ENCODE measurements at places on chromosomes 4 and X.

DNA sequence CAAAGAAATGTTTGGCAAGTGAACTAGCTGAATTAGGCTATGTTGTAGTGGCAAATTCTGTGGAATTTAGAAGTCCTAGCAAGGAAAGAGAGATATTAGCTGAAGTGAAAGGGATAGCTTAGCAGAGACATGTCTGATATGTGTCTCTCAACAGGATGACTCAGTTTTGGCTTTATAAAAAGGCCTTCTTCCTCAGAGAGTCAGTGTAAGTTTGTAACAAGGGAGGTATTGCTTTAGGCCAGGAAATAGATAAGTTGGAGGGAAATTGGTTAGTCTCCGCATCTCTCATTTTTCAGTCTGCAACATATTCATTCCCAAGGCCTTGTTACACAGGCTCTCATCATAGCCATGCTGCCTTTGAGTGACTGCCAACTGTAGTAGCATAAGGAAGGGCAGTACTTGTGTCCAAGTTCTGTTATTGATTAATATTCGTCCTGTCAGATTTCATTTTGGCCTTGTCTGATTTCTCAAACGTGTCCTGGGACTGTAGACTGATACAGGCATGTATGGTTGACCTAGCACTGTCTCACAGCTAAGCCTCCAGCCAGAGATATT, 4.0 kb downstream of the TMEM164 start:
- no peak for DNase-seq

- no peak for DNase-seq
Measured at GRCh38 chrX:19758539-19758938, 128.9 kb downstream of the SH3KBP1 start.

DNA sequence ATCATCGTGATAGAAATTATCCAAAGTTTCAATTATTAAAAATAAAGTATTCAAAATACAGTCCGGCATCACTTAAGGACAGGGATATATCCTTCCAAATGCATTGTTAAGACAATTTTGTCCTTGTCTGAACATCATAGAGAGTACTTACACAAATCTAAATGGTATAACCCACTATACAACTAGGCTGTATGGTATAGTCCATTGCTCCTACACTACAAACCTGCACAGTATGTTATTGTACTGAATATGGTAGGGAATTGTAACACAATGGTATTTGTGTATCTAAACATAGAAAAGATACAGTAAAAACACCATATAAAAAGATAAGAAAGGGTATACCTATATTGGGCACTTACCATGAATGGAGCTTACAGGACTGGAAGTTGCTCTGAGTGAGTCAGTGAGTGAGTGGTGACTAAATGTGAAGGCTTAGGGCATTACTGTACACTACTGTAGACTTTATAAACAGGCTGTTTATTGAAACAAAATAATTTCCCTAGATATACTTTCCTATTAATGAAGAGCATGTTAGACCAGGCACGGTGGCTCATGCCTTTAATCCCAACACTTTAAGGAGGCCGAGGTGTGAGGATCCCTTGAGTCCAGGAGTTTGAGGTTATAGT, 44.8 kb upstream of the PTPN13 start:
- no peak for DNase-seq

GRCh38 chr4:107757864-107758476, 37.9 kb upstream of the PAPSS1 start:
- DNase-seq: no peak

- DNase-seq: no peak
Measured at GRCh38 chr4:54155936-54156335, 56.0 kb downstream of the GSX2 start.

GRCh38 chrX:18537524-18537923, 112.1 kb downstream of the CDKL5 start:
- no peak for DNase-seq

- DNase-seq: no peak
Measured at GRCh38 chrX:57901466-57901865, 8.8 kb downstream of the ZXDA start.

DNA sequence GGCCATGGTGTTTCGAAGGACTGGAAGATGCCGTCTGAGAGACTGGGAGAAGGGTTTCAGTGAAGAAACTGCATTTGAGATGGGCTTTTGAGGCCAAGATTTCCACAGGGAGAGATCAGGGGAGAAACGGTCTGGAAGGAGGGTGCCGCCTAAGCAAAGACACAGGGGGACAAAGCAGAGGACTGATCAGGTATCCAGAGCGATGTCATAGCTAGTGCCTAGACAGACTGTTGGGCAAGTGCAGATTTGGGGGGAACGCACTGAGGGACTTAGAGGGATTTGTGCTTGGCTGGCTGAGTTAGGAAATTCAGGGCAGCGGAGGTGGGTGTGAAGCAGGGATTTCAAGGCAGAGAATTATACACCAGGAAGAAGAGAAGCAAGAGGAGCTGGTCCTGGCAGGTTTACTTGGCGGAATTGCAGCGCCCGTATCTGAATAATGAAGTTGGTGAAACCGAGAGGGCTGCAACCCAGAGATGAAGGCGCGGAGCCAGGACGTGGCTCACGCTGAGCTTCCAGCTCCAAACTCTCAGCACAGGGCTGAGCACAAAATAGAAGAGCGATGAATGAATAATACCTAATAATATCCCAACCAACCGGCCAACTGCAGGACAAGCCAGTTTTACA, 106.9 kb downstream of the MAML3 start:
- peak; percentile 13 for DNase-seq

GRCh38 chr4:172480471-172480870, 667.3 kb downstream of the GALNTL6 start:
- no peak for DNase-seq

GRCh38 chr4:104015680-104016079, 295.9 kb upstream of the TACR3 start:
- no peak for DNase-seq

- DNase-seq: no peak
Measured at GRCh38 chr4:83043801-83044407, 8.9 kb downstream of the COPS4 start.

DNA sequence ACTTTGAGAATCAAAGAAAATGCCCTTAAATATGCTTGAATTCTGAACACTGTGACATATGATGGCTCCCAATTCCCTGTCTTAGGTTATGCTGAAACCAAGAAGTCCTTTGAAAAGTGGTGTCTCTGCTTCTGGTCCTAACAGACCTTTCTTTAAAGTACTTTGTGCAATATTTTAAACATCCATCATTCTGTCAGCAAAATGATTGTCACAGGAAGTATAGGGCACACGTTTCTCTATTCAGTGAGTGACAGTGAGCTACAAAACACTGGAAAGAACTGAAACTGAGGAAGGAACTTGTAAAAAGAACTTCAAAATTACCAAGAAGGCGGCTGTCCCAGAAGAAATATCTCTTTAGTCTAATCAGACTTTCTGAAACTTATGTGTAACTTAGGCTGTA, 12.2 kb upstream of the NUP54 start:
- DNase-seq: no peak

DNA sequence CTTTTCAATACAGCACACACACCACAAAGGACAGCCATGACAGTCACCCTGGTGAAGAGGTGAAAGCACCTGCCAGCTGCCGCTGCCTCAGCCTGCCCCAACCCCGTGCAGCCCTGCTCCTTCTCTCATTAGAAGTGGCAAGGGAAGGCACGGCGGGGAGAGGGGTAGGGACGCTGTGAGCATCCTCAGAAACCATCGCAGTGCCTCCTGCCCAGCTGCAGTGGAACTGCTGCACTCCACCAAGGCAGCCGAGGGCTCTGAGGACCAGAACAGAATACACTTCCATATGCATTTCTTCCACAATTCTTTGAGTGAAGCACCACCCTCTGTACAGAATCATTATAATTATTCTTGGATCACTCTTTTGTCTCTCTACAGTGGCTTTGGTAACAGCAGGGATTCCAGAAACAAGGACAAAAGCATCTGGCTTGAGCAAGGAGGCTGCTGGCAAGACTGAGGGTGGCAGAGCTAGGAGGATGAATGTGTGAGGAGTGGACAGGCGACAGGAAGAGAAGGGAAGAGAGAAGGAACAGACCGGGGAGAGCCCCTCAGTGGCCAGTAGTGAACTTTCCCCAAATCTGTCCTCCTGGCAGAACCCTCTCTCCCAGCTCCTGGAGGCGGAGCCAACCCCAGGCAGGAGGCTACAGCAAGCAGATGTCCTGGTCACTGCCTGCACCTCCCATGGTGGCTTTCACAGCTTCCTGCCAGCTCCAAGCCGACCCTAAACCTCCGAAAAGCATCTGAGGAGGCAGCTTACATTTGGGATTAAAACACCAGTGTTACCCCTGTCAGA, 73.2 kb downstream of the MTNR1A start:
- DNase-seq: no peak

DNA sequence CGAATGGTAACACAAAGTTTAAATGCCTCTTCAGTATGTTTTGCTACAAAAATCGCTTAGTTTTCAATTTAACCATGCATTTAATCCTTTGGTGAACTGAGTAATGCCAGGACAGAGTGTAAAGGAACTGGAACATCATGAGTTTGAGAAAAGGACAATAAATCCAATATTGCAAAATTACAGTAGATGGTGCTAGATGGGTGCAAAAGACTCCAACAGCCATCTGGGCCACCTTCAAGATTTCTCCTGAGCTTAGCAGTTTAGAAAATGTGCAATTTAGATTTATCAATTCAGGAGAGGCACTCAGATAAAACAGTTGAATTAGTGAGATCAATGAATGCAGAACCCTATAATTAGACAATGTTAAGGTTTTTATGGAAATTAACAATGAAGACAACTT, 33.2 kb upstream of the MID1IP1 start:
- DNase-seq: no peak

GRCh38 chr4:4254199-4254598, 6.2 kb upstream of the TMEM128 start:
- no peak for DNase-seq

- no peak for DNase-seq
Measured at GRCh38 chr4:31575504-31575903, 855.3 kb downstream of the PCDH7 start.

- DNase-seq: no peak
Measured at GRCh38 chr4:3765271-3766035, 732 bp upstream of the ADRA2C start.

GRCh38 chr4:3098346-3098745, 23.9 kb downstream of the HTT start:
- no peak for DNase-seq

DNA sequence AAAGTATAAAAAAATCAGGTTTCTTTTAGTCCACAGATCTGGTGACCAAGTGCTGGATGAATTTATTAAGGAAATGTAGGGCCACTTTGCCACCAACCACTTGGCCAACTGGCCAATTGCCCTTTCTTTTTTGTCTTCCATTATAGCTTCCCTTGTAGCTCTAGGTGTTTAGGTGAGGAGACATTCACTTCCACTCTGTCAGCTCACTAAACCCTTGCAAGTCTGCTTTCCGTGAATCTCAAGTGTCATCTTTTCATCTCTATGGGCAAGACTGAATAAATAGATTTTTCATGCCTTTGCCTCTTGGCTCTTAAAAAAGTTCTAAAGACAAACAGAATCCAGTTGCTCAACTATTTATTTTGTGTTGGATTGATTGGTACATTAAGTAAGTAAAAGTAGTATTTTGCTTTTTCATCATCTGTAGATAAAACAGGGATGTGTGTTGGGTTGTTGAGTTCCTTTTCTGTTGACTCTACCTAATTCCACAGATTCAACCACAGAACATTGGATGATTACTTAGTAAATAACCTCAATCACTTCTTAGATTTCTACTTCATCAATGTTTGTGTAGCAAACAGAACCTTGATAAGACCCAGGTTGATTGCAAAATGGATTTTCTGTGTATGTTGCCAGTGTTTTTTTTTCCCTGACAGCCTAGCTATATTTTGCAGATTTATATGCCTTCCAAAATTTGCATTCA, 68.1 kb upstream of the GRXCR1 start:
- DNase-seq: no peak

GRCh38 chr4:108382751-108383150, 214.0 kb upstream of the LEF1 start:
- DNase-seq: no peak

DNA sequence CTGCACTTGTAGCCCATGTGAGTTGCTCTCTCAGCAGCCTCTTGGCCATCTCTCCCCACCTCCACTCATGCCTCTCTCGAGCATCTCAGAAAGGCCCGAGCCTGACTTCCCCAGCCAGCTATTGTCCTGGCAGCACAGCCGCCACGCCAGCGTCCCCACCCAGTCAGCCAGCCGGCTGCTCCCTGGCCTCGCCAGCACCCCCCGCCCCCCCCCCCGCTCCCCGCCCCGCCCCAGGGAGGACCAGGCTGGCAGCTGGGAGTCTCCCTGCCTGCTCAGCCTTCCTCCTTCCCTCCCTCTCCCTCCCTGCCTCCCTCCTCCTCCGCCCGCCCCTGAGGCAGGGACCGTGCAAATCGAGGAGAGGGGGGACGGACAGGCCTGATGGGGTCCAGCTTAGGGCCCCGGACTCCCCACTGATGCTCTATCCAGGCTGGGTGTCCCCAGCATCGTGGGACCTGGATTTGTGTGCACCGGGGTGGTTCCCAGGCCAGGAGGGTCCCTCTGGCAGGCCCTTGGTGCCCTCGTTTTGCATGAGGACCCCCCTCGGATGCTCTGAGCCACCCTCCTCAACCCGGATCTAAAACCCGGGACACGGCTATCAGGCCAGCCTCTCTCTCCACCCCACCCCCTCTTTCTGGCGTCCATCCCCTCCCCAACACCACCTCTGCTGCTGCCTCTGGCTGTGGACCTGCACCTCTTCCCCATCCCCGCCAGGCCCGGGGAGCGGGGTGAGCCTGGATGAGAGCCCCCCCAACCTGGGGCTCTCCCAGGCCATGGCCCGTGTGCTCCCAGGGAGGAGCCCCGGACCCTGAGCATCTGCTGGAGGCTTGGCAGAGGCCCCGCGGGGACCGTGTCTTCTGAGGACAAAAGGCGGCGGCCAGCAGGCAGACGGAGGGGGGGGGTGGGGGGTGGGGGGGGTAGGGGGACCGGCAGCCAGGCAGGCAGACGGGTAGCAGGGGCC, at the start of gene GPR173:
Gene GPR173, plus strand, starts transcription at position 621 of the 958 bp plus-strand sequence. CDS start 27,833 bp downstream, outside the sequence.
- peak; percentile 27 for DNase-seq

DNA sequence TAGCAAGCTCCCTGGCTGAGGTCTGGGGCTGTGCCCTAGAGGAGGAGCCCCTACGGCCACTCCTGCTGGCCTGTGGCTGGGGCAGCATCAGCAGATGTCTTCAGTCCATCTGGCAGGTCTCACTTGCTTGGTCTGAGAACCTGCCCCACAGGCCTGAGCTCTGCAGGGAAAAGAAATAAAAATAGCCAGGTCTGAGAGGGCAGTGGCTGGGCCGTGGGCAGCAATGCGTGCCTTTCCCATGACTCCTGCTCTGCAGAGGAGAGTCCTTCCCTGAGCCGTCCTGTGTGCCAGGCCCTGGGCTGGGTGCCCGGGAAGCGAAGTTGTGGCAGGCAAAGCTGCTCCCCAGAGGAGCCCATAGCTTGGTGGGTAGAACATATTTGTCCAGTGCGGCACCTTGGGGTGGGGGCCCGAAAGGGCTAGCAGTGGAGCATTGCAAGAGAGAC, 11.3 kb upstream of the KIAA0232 start:
- no peak for DNase-seq
